ENCODE measurements at places on chromosomes 1 and 21. TPM values are rescaled to one million over a fixed set of nuclear protein-coding genes. Genes with fewer than 3 reads are reported as not detected.

Gene LCE2B
- total RNA-seq = not detected

GRCh38 chr1:153677718-153678518 is 570 bp upstream of the NPR1 start:
- peak overlapping the region; percentile 45 for H3K4me3 ChIP-seq
- no peaks in the 10 kb centered on the region for H3K36me3 ChIP-seq
- DNase-seq = no peak

- DNase-seq = no peak
- no peaks in the 10 kb centered on the region for H3K27me3 ChIP-seq
- H3K4me3 ChIP-seq = no peak overlapping the region
- H3K36me3 ChIP-seq = no peaks in the 10 kb centered on the region
- H3K4me1 ChIP-seq = no peaks in the 10 kb centered on the region
These were observed 50.7 kb downstream of the DNAH14 start for GRCh38 chr1:224980181-224980580.

- H3K4me1 ChIP-seq = no peaks in the 10 kb centered on the region
- no peak for DNase-seq
- H3K27me3 ChIP-seq = no peaks in the 10 kb centered on the region
- H3K27ac ChIP-seq = no peak overlapping the region
These were observed 135.9 kb downstream of the HHAT start for GRCh38 chr1:210464519-210465039.

Gene SPATA45
- total RNA-seq = not detected

DNA sequence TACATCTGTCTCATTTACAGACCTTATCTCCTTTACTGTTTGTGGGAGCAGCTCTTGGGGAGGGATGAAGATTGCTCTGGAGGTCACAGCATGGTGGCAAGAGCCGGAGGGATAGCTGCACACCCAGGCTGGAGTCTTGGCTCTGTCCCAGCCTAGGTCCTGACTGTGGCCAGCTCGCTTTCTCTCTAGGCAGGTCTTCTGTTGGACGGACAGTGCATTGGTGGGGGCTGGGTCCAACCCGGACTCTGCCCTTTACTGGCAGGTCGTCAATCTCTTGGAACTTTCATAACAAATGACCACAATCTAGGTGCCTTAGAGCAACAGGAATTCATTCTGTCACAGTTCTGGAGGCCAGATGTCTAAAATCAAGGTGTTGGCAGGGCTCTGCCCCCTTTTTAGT is 319.8 kb upstream of the C1orf174 start:
- no peaks in the 10 kb centered on the region for H3K27me3 ChIP-seq
- no peaks in the 10 kb centered on the region for H3K36me3 ChIP-seq
- no peak overlapping the region for H3K4me3 ChIP-seq
- no peaks in the 10 kb centered on the region for H3K4me1 ChIP-seq
- no peak overlapping the region for H3K27ac ChIP-seq
- DNase-seq = no peak

Gene LCE3A
- total RNA-seq = not detected
